Stimulated activated CD4-positive, alpha-beta T cell treated with anti-CD3 and anti-CD28 coated beads, Interleukin-1b, Interleukin-23, amount 100 ng/mL, for 24 hours (primary cell): ENCODE measurements at places on chromosomes 12 and 14.

GRCh38 chr12:78963439-78964227, 99.1 kb downstream of the SYT1 start:
- no peak for DNase-seq

DNA sequence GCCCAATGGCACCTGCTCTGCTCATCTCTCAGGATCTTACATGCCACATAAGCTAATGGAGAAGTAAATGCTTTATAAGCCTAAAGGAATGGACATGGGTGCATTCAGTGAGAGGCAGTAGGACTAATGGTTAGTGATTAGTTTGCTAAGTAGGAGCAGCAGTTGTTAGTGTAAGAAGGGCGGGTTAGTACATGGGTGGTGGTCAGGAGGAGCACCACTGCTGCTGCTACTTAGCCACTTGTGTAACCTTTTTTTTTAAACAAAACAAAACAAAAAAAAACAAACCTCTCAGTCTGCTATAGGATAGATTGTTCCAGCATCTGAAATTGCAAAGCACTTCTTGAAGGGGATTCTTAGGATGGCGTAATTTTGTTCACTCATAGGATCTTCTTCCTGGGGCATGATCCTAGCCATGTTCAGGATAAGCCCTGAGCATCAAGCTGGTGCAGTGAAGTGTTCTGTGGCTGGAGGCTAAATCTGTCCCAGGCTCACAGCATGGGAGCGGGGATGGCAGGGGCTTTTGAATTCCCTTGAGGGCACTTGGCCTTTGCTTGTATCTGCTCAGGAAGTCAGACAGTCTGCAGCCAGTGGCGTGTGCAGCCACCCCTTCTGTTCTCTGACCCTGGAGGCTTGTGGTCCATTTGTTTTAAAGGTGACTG, 63.6 kb downstream of the CHST11 start:
- DNase-seq: no peak

DNA sequence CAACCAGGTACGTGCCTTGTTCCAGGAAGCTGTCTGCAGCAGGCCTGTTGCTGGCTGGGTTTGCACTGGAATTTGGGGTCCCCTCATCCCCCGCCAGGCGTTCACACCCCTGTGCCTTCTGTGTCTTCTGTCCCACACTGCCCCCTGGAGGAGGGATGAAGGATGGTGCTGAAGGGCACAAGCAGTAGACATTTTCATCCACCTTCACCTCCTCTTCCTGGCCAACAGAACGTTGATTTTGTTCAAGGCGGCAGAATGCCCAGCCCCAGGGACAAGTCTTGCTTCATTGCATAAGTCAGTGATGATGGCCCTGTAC, 122.1 kb downstream of the CALM1 start:
- DNase-seq: peak; percentile 35

DNA sequence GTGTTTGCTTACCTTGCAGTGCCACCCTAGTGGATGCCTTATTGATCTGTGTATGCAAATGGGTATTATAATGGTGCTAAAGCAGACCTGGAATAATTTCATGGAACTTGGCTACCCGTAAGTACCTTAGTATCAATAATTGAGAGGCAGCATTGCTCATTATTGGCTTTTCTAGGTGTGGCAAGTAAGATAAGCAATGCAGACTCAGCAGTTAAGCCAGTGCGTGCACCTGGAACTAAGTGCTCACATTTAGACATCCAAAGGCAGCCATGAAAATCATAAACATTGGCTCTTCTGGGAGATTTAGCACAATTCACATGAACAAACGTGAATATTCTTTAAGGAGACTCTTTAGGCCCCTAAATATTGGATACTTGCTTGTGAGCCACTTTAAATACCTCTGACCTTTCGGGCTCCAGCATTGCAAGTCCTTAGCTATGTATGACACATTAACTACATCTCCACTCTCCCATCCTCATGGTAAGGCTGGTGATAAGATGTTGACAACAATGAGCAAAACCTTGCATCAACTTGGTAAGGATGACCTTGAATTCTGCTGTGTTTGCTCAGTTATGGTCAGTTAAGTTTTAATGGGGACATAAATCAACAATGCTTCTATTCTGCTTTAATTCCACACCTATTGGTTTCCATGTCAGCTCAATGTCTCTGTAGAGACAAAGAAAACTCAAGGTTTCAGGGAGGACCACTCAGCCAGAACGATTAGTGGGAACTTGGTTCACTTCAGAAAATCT, 112.0 kb downstream of the SLC5A8 start:
- DNase-seq: no peak

- no peak for DNase-seq
Observed at GRCh38 chr14:96189281-96189711, 15.3 kb upstream of the BDKRB2 start.

GRCh38 chr12:59357811-59358210, 238.0 kb upstream of the SLC16A7 start:
- no peak for DNase-seq

GRCh38 chr12:57094208-57095160, 5.6 kb downstream of the NAB2 start:
- DNase-seq: no peak

DNA sequence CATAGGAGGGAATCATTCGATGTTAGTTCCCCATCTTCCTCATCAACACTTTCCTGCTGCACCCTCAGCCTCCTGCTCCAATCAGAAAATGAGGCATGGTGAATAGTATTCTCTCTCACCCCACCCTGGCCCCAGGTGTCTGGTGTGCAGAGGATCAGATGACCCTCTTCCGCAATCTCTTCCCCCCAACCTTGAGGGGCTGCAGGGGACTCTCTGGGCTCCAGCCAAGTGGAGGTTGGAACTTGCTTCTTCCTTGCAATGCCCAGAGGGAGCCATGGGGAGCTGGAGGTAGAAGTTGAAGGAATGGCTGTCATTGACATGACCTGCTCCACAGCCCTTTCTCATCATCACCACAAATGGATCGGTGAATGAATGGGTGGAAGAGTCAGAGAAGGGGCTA, 20.2 kb upstream of the ESRRB start:
- DNase-seq: no peak

- DNase-seq: no peak
Observed at GRCh38 chr14:56271970-56272369, 153.8 kb downstream of the PELI2 start.

DNA sequence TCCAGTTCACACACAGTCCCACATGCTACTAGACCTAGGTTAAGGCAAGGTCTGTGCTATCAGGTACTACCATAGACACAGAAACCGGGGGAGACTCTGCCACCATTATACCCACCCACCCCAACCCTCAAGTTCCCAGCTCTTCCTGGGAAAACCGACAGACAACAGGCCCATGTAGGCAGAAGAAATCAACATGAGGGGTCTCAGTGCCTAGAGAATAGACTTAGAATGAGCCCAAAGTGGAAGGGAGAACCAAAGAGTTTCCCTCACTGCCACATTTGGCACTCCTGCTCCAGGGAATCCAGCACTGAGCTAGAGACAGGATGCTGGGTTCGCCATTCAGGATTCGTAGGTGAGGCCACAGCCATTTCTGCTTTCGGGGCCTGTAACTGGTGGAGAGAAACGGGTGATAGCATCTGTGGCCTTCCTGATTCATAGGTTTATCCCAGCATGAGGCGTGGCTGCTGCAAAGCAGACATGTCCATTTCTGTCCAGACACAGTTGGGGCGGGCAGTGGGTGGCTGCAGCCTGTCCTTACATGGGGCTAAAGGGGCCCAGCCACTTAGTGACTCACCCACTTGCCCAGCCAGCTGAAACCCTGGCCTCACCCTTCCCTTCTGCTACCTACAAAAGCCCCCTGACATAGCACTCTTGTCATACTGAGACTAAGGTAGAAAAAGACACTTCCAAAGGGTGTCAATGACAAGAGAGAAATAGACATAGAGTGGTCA, 69.4 kb downstream of the IRF2BPL start:
- DNase-seq: no peak

DNA sequence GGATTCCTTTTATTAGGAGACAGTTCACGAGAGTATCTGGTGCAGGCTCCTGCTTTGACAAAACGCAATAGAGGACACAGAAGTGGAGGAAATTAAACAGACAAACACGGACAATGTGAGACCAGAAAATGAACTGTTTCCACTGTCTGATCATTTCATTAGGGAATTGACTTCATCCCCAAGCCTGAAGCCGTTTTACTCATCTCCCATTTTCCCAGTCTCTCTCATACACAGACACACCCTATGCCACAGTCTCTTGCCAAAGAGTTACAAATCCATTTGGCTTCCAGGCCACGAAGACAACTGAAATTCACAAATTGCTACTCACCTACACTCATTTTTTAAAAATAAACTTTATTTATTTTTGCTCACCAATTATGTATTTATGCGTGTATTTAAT, 1087.8 kb upstream of the TMEM132C start:
- no peak for DNase-seq

GRCh38 chr12:12582895-12583303, 20.2 kb upstream of the DUSP16 start:
- DNase-seq: peak; percentile 41

DNA sequence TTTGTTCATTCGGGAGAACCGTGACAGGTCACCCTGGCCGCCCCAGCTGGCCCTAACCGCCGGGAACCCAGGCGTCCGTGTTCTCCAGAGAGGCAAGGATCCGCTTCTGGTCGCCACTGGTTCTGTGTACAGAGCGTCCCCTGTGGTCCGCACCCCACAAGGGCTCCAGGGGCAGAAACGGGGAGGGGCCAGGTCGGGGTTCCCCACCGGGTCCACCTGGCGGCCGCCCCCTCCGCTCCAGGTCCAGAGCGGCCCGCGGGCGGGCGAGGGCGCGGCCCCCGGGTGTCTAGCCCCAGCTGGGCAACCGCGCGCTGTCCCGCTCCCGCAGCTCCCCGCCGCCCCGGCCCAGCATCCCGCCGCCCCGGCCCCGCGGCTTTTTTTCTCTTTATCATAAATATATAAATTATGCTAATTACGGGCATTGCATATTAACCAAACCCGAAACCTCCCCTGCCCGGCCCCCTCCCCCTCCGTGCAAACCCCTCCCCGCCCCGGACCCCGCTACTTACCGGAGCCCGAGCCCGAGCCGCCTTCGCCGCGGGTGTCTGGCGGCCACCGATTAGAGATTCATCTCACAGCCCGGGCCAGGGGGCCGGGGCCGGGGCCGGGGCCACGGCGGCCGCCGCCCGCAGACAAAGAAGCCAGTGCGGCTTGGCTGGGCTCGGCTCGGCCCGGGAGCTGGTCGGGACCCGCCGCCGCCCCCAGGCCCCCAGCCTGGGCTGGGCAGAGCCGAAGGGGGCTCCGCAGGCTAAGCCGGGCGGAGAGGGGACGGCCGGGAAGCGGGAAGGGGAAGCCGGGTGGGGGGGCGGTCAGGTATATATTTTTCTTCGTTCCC, 512 bp downstream of the POU6F1 start:
- no peak for DNase-seq

DNA sequence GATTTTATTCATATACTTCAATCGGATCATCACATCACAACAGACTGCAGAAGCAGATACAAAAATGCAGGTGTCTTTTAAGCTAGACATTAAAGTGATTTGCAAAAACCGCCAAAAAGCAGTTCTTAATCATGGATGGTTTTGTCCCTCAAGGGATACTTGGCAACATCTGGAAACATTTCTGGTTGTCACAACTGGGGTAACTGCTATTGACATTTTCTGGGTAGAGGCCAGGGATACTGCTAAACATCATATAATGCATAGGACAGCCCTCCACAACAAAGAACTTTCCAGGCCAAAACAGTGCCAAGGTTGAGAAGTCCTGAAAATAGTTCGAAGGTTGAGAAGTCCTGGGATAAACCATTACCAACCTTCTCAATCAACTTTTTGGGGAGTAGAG, 101.8 kb upstream of the BBS10 start:
- no peak for DNase-seq

DNA sequence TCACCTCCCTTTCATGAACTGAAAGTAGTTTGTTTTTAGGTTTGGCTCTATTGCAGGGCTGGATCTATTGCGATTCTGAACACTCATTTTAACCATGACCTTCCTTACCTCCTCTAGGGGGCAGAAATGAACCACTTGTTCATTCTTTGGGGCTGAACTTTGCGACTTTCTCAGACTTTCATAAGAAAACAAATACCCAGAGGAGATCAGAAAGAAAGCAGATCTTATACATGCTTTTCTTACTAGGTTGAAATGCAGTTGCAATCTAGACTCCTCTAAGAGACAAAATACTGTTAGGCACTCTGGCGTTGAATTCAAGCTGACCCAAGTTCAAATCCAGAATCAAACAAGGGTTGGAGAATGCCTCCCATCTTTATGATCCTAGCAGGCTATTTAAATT, 32.6 kb upstream of the PLEKHG3 start:
- no peak for DNase-seq

DNA sequence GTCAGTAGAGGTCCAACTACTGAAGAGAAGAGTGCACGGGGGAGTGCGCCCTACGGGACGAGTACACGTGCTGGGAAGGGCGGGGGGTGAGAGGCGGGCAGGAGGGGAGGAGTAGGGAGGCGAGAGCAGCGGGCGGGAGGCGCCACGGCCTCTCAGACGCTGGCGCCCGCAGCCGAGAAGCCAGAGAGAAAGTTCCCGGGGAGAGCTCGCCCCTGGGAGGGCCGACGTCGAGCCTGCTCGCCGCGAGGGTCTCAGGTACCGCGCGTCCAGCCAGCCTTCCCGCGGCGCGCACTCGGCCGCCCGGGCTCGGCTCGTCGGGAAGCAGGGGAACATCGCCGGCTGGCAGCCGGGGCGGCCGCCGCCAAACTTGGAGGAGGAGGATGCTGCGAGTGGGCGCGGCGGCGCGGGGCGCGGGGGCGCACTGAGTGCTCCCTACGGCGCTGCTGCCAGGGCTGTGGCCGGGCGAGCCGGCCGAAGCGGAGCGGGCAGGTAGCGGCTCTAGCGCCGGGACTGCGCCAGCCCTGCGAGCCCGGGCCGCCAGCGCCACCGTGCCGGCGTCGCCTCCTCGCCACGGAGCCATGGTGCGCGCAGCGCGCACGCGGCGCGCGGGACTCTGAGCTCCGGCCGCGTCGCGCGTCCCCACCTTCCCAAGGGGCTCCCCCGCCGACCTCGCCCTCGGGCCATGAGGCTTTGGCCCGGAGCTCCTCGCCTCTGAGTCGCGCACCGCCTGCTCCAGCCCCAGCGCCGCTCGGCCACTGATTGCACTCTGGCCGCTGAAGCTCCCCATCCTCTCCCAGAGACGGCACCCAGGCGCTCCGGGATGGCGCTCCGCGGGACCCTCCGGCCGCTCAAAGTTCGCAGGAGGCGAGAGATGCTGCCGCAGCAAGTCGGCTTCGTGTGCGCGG, at the start of gene SLC24A4:
SLC24A4 (plus strand) TSS at position 155 of the 905 bp plus-strand sequence; CDS start at position 821, 666 bp downstream.
- DNase-seq: no peak

DNA sequence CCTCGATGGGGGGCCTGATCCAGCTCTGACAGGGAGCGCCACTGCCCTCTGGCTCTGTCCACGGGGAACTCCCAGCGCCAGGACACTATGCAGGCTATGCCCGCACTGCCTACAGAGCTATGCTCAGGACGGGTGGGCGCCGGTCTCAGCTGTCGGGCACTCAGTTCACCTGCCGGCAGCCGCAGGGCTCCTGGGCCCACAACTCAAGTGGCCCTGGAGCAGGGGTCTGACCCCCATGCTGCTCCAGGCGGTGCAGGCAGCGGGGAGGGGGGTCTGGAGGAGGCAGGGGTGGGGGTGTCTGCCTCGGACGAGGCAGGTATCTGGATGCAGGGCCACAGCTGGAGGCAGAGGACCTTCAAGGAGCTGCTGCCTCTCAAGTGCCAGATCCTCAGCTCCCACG, 28.5 kb upstream of the NUDT14 start:
- DNase-seq: no peak

GRCh38 chr12:105418821-105419291, 88.4 kb downstream of the C12orf75 start:
- no peak for DNase-seq

GRCh38 chr12:15856097-15856982, 25.8 kb upstream of the STRAP start:
- DNase-seq: no peak

- no peak for DNase-seq
Observed at GRCh38 chr12:64450711-64451486, 1.0 kb upstream of the TBK1 start.
